ENCODE measurements at places on chromosomes 16 and 17. TPM values are rescaled to one million over a fixed set of nuclear protein-coding genes. Genes with fewer than 3 reads are reported as not detected.
A peak's percentile ranks its signal among the peaks of the same experiment; 100 is the strongest.

The NT5C gene
- total RNA-seq, result 61.0 TPM

GRCh38 chr16:52718046-52718445 is 171.1 kb upstream of the TOX3 start:
- no peak for DNase-seq

The CASKIN1 gene
- 10.4 TPM for total RNA-seq

DNA sequence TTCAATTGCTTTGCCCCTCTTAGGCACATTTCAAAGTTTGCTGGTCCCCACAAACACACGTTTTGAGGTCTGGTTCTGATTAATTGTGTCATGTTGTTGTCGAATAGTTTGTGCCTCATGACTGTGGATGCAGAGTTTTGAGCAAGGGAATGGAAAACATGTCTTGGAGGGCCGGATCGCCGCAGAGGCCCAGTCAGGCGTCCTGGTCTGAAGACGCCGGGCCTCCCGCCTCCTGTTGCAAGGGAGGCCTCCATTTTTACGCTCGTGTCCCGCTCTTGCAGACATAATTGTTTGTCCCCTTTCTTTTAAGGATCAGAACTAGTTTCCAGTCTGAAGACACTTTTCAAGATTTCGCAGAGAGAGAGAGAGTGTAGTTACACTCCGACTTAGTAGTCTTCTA is 3.2 kb downstream of the NTN1 start:
- no peak for DNase-seq

GRCh38 chr17:37650419-37651003 is 7.3 kb upstream of the DDX52 start:
- DNase-seq, result peak; percentile 68

The SHCBP1 gene
- 5.0 TPM for total RNA-seq

- no peak for DNase-seq
These were observed 798.4 kb upstream of the EEF2KMT start for GRCh38 chr16:5895976-5896375.

The PTX4 gene
- total RNA-seq, result not detected

The CDC6 gene
- total RNA-seq, result 6.7 TPM

The P2RX5 gene
- total RNA-seq, result 6.0 TPM

The GRIN2C gene
- 2.2 TPM for total RNA-seq

DNA sequence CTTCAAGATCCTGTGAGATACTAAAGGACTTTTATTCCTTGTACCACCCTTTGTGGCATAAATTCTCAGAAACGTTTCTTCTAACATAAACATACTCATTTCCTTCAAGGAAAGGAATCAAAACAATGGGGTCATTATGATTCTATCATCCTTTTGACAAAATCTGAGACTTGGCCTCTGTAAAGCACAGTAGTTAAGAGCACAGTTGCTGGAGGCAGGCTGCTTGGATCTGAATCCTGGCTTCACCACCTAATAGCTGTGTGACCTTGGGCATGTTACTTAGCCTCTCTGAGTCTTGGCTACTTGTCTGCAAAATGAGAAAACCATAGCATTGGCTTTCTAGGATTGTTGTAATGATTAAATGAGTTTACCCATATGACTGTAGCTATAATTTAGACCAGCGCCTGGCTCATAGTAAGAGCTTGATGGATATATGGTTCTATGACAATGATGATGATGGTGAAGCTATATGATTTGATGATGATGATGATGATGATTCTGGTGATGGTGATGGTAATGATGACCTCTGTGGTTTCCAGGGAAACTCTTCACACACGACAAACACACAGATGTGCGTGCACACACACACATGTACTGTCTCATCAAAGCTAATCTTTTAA is 6.1 kb upstream of the KRT31 start:
- DNase-seq, result no peak

- DNase-seq, result peak; percentile 19
These were observed 4.9 kb downstream of the CDK3 start for GRCh38 chr17:76005263-76006149.

The IGF2BP1 gene
- total RNA-seq, result 1.4 TPM

DNA sequence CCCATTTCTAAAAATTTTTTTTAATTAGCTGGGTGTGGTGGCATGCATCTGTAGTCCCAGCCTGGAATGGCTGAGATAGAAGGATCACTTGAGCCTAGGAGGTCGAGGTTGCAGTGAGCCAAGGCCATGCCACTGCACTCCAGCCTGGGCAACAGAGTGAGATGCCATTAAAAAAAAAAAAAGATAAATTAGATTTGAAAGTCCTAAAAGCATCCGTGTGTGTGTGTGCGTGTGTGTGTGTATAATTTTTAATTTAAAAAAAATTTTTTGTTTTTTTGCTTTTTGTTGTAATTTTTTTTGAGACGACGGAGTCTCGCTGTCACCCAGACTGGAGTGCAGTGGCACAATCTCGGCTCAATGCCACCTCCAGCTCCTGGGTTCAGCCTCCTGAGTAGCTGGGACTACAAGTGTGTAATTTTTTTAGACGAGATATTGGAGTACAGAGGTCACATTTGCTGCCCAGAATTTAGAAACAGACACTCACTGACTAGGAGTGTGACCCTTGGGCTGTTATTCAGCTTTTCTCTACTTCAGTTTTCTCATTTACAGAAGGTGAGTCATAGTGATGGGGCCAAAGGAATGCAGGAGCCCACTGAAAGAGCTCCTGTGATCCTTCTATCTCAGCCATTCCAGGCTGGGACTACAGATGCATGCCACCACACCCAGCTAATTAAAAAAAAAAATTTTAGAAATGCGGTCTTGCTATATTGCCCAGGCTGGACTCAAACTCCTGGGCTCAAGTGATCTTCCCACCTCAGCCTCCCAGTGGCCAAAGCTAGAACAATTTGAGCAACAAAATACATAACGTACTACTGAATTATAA is 25.5 kb upstream of the TBX4 start:
- no peak for DNase-seq

DNA sequence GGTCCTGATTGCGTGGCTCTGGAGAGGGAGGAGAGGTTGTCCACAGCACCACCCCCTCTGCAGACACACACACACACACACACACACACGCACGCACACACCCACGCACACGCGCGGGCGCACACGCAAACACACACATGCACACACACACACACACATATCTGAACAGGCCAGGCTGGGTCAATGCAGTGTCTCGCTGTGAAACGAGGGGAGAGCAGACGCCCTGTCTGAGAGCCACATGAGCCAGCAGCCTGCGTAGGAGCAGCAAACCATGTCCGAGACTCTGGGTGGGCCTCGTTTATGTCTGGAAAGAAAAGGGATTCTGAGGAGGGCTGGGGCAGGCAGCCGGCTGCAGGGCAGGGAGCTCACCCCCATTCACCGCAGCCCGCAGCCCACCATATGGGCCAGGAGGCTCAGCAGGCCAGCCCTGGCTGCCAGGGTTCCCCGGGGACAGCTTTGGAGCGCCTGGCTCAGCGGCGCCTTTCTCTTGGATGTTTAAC is 93.3 kb upstream of the TNRC6C start:
- peak; percentile 44 for DNase-seq

The TVP23A gene
- total RNA-seq, result 8.5 TPM

Measured in spinal cord (tissue), 10 donors.